GM23248 (cell line): ENCODE measurements at places on chromosomes 16 and 17. TPM values are rescaled to one million over a fixed set of nuclear protein-coding genes. Genes with fewer than 3 reads are reported as not detected.

CUEDC1 gene
- 11.1 and 18.8 TPM in 2 replicates for total RNA-seq

HSPB9 gene
- not detected in 2 replicates for total RNA-seq

EIF3CL gene
- total RNA-seq = 58.7 and 85.1 TPM in 2 replicates

- DNase-seq = no peak
- no peaks in the 10 kb centered on the region for H3K4me1 ChIP-seq
- no peaks in the 10 kb centered on the region for H3K27me3 ChIP-seq
- no peak overlapping the region for H3K4me3 ChIP-seq
- no peak overlapping the region for H3K27ac ChIP-seq
- H3K36me3 ChIP-seq = no peaks in the 10 kb centered on the region
Measured at GRCh38 chr16:78902321-78902720, 698.2 kb downstream of the MAF start.

DNA sequence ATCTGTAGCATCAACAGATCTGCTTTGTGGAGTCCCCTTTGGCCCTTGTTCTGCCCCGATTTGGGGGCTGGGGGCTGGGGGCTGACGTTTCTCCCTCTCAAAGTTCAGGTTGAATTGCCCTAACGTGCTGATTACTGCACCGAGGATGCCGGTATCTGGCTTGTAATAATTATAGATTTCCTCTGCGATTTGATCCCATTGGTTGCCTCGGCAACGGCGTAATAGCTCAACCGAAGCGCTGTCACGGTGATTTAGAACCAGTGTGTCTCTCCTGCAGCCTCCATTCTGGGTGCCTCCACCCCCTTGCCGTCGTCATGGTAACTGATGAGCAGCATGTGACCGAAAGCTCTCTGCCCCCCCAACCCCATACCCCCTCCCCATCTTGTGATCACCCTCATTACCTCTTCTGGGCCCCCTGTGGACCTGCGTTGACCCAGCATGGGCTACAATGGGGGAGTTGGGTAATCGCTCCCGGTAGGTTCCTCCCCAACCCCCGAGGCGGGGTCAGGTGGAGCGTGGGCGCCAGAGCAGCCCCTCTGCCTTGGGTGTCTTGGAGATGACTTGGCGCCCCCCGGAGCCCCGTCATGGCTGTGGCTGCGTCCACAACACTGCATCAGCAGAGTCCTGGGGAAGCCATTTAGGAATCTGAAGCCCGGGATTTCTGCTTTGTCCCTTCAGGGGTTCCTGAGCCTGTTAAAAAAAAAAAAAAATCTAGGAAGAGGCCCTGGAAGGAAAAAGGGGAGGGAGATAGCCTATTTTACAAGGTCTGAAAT, 38.4 kb downstream of the ABAT start:
- H3K4me1 ChIP-seq = no peaks in the 10 kb centered on the region
- H3K4me3 ChIP-seq = no peak overlapping the region
- no peak overlapping the region for H3K27ac ChIP-seq
- H3K27me3 ChIP-seq = no peaks in the 10 kb centered on the region
- H3K36me3 ChIP-seq = no peaks in the 10 kb centered on the region
- DNase-seq = no peak

DNA sequence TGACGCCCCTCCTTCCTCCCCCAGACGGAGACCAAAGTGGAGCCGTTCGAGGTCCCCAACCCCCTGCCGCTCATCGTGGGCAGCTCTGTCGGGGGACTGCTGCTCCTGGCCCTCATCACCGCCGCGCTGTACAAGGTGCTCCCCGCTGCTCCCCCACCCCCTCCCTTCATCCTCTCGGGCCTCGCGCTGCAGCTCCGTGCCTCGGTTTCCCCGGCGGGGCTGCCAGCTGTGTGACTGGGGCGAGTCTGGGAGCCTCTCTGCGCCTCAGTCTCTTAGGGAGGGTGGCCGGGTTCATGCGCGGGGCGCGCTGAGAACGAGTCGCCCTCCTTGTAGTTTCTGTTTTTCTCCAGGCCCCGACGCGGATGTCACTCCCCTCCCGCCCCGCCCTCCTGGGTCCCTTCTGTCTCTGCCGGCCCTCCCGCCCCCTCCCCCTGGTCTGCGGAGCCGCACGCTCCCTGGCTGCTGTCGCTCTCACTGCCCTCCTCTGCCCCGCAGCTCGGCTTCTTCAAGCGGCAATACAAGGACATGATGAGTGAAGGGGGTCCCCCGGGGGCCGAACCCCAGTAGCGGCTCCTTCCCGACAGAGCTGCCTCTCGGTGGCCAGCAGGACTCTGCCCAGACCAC, 23.7 kb upstream of the ITGAX start:
- H3K27ac ChIP-seq = no peak overlapping the region
- H3K4me3 ChIP-seq = no peak overlapping the region
- DNase-seq = no peak
- H3K36me3 ChIP-seq = no peaks in the 10 kb centered on the region
- H3K27me3 ChIP-seq = peaks cover 43% of the 10 kb centered on the region

GRCh38 chr17:81924557-81925532, 2.7 kb downstream of the MAFG start:
- no peaks in the 10 kb centered on the region for H3K27me3 ChIP-seq
- no peak overlapping the region for H3K4me3 ChIP-seq
- H3K36me3 ChIP-seq = 0 out of 2 replicates have a peak, but pooled peaks cover 9% of the 10 kb centered on the region
- no peak overlapping the region for H3K27ac ChIP-seq
- DNase-seq = no peak
- peaks cover 16% of the 10 kb centered on the region; the same call in 1 of the 2 replicates for H3K4me1 ChIP-seq
